AG08396 (cell line): ENCODE measurements at places on chromosomes 6 and 20.

DNA sequence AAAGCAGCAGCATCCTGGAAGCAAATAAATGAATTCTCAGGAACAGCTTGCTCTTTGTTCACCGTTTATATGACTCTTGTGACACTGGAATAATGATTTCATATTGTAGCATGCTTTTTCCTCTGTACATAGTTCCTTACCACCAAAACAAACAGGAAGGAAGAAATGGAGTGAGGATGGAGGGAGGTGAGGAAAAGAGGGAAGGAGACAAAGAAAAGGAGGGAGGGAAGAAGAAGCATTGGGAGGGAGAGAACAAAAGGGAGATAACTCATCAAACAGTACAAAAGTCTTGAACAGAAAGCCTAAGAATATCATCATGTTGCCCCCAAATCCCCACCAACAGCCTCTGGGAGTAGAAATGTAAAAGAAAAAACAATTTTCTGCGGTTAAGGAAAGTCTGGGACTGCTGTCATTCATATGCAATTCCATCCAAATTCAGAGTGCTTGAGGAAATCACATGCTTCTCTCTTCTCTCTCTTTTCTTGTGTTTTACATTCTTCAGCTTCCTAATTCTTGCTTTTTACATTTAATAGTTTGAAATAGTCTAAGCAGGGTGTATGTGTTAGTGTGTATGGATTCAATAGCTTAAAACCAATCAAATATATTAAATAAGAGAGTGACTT, 81.5 kb downstream of the EPHA7 start:
- DNase-seq = no peak

- no peak for DNase-seq
Observed at GRCh38 chr20:36538026-36538722, 3.1 kb upstream of the MYL9 start.

GRCh38 chr6:390914-391558, 516 bp upstream of the IRF4 start:
- DNase-seq = no peak

DNA sequence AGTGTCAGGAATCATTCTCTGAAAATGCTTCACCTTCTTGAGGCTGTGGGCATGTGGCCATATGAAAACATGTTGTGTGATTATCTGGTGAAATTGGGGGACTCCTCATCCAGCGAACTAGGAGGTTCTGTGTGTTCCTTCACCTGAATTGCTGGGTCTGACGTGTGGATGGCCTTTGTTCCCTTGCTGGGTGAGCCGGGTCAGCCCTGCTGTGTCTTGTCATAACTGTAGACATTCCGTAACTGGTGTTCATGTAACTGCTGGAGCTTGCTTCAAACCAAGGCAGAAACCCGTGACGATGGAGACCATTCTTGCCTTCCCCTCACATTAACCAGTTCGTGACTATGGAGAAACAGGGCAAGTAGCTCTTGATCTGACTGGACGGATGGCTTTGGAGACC, 123.5 kb downstream of the GMPR start:
- no peak for DNase-seq

- no peak for DNase-seq
Observed at GRCh38 chr20:63767456-63767855, 27.9 kb downstream of the SLC2A4RG start.

DNA sequence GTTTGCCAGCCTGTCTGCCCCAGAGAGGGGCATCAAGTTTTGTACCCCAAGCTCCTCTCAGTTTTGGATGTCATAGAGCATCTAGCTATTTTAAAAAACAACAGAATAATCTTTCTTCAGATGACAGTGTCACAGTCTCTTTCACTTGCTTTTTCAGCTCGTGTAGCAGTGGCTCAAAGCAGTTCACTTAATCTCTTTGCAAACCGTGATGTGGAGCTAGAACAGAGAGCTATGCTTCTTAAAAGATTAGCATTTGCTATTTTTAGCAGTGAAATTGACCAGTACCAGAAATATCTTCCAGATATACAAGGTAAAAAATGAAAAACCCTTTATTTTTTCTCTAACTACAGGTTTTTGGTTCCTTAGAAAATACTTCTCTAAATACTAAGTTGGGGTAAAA, 37.3 kb downstream of the PGM3 start:
- no peak for DNase-seq

DNA sequence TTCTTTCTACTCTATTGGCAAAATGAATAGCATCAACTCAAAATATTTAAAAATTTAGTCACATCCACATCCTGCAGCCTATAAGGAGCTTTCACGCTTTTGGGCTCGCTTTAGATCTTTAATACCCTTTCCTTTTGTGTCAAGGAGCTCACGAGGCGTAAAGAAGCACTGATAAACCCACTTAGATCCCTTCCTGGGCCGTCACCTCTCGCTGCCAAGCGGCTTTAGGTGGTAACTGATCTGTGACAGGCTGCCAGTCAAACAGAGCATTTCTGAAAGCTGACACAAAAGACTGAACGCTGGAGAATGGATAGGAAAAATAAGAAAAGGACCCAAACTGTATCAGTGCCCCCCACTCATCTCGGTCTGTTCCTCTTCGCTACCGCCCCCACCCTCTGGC, 385.7 kb upstream of the MMS22L start:
- DNase-seq = no peak

DNA sequence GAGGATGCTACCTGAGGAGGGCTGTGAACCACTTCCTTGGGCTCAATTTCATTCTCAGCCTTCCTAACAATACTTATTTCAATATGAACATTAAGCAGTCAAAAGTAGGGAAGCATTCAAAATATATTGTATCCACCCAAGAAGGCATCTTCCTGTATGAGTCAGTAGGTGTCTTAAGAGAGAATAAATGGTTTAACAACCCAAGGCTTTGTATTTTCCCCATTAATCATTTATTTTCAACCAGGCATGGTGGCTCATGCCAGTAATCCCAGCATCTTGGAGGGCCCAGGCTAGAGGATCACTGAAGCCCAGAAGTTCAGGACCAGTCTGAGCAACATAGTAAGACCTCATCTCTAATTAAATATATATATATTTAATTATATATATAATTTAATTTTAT, 74.5 kb upstream of the MARCKS start:
- DNase-seq = no peak

GRCh38 chr6:13573669-13574110, 711 bp upstream of the SIRT5 start:
- DNase-seq = peak; percentile 59

- DNase-seq = no peak
Observed at GRCh38 chr20:29878281-29878741, 1379.2 kb upstream of the DEFB115 start.
